ENCODE measurements at places on chromosomes 7 and 10.

DNA sequence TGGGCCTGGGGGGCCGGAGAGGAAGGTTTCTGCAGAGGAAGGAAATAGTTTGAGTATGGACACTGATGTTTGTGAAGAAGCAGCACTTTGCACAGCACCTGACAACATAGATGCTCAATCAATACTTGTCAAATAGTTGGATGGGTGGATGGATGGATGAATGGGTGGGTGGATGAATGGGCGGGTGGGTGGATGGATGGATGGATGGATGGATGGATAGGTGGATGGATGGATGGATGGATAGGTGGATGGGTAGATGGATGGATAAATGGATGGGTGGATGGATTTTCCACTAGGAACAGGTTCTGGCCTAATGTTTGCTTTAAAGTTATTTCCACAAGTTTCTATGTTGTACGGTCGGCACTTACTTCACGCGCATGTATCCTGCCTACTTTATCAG, 45.3 kb downstream of the COL17A1 start:
- no peak for DNase-seq

DNA sequence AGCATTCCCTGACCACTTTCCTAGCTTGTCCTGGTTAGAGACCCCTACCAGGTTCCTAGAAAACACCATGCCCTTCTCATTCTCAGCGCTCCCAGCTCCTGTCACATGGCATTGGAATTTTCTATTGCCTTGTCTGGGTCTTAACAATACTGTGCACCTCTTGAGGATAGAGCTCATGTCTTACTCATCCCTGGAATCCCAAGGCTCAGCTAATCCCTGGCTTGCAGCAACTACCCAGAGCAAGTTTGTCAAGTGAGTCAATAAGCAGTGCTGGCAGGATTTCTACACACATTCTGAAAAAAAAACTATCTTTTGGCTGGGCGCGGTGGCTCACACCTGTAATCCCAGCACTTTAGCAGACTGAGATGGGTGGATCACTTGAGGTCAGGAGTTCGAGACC, 11.7 kb upstream of the PRDX3 start:
- no peak for DNase-seq

GRCh38 chr10:21334891-21335696, 190.4 kb downstream of the SKIDA1 start:
- DNase-seq, result no peak

DNA sequence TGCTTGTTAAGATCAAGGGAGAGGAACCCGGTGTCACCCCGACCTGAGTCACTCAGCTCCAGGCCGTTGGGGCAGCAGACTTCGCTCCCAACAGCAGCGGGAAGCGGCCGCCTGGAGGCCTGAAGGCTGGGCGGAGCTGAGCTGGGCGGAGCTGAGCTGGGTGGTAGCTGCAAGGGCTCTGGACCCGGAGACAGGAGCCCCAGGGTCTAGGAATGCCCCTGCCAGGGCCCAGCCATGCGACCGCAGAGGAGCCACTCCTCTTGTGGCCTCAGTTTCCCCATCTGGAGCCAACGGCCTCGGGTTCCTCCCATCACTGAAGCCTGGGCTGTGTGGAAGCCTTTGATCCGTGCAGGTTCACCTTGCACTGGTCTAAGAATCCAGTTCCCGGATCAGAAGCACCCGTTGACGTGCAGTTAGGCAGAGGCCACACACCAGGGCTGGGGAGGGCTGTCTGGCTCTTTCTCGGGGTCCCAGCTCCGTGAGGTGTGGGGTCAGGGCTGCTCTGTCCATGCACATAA, 21.9 kb upstream of the DPYSL4 start:
- no peak for DNase-seq

- no peak for DNase-seq
Observed at GRCh38 chr7:116970238-116970910, 17.1 kb downstream of the ST7 start.

- DNase-seq, result no peak
Observed at GRCh38 chr7:21617916-21618390, 75.1 kb downstream of the DNAH11 start.

- peak; percentile 84 for DNase-seq
Observed at GRCh38 chr7:55438757-55439525, 73.8 kb downstream of the LANCL2 start.

DNA sequence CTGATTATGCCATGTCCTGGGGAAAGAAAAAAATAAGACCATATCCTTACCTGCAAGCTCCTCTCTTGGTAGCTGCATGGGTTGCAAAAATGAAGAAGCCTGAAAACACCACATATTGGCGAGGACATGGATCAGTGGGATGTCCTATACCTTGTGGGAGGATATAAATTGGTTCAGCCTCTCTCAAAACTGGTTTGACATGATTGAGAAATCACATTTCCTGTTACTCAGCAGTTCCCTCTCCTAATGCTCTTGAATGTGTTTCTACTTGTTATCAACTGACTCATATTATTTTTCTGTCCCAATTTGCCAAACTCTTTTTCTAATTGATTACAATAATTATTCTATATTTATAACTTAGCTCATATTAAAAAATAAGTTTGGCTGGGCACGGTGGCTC, 380.2 kb downstream of the EXOC4 start:
- DNase-seq, result no peak

DNA sequence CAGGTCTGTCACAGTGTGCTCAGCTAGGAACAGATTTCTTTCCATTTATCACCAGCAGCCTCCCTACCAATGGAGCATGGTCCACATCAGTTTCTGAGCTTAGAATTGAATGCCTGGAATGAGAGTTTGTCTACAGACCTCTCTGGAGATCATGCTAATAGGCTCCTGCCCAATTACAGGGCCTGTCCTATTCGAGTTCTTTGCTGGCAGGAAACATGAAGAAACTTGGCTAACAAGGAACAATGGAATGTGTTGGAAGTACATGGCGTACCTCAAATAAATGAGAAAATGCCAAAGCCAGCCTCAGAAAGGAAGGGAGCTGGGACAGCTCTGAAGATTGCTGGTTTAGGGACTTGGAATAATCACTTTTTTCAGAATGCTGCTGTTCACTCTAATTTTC, 186.0 kb upstream of the AKR1E2 start:
- DNase-seq, result no peak

DNA sequence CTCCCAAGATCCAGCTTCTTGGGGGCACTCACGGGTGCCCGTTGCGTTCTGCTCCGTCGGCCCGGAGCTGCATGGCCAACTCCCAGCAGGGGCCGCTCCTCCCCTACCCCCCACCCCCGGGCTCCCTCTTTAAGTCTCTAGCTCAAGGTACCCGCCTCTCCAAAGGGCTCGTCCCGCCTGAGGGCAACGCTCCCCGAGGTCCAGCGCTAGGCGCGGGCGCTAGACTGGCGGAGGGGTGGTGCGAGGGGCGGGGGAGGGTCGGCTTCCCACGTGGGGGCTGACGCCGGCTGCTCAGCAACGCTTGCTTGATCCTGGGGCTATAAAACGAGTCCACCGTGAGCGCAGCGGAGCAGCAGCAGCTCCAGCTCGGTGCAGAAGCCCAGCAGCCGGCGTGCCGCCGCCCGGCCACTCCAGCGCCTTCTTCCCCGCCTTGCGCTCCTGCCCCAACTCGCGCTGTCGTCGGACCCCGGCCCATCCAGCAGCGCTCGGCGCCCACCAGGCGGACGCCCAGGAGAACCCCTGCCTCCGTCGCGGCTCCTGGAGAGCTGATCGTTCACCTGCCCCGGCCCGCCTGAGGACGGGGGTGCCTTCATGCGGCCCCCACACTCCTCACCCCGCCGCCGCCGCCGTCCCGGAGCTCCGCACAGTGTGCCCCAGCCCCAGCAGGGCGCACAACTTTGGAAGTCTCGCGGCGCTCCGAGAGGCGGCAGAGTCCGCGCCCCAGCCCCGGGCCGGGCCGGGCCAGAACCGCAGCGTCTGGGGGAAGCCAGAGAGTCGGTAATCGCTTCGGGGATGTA, at the start of gene ADRA2A:
Gene ADRA2A, plus strand, starts transcription at position 348 of the 797 bp plus-strand sequence. CDS start 968 bp downstream, outside the sequence.
- DNase-seq, result no peak

Data from NCI-H1092 (cell line).